ENCODE measurements at places on chromosomes 5 and 9.

- no peak for DNase-seq
These were observed 100.9 kb downstream of the GABBR2 start for GRCh38 chr9:98607787-98608186.

- DNase-seq, result no peak
These were observed 130.4 kb upstream of the RAI14 start for GRCh38 chr5:34525761-34526160.

DNA sequence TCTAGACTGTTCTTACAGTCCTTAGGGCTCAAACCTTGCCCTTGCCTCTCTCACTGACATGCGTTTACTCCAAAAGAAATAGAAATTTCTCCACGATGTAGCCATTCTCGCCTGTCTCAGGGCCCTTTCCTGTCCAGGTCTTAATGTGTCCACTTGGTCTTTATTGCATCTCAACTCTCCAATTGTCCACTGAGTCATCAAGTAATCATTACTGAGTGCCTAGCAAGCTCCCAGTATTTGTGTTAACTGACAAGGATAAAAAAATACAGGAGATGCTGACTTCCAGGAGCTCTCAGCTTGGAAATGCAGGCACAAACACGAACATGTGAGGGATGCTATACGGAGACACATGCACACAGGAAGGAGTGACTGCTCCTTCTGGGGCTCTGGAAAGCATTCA lies 147.3 kb downstream of the ARSB start:
- DNase-seq, result no peak

DNA sequence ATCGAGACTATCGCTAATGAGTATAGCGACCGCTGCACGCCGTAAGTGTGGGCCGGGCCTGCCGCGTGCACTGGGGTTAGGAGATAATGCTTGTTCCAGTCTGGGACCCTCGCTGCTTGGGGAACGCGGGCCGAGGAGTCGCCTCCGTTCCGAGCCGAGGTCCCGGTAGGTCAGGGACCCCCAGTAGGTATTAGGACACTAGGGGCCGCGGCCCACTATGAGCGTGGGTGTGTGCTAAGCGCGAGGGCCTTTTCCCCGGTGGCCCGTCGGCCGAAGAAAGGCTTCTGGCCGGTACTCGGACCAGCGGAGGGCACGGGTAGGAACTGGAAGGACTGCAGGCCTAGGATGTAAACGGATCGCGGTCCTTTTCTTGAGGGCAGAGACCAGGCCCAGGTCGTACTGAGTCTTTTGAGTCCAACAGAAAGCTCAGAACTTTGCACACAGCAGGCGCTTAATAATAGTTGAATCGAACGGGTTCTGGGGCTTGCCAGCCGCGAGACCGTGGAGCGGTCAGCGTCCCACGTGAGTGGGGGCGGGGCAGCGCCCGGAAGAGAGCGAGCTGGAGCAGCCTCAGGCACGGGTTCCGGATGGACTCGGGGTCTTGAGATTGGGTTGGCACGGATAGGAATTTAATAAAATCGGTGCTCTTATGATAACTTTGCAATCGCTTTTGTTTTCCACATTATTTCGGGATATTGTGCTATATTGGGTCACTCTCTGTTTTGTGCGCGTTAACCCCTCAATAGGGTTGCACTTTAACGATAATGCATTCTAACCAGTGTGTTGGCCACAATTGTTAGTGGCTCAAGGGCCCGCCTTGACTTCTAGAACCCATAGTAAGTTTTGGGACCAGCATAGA lies 733 bp downstream of the HSPA4 start:
- DNase-seq, result peak; percentile 52

DNA sequence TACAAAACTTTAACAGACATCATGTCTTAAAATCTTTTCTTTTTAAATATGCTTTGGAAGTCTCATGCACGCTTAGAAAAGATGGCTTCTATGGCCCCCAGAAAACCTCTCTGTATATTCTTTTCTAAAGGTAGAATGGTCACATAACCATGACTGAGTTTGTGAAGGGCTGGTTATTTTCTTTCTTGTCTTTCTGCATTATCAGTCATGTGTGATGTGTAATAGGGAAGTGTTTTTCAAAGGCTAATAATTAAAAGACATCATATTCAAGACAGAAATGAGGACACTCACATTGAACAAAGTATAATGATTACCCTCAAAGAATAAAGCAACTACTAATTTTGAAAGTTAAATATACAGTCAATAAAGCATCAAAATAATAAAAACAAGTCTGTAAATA lies 253.4 kb downstream of the TRPM3 start:
- no peak for DNase-seq

GRCh38 chr5:73820326-73820725 lies 194.3 kb downstream of the ARHGEF28 start:
- DNase-seq, result no peak

DNA sequence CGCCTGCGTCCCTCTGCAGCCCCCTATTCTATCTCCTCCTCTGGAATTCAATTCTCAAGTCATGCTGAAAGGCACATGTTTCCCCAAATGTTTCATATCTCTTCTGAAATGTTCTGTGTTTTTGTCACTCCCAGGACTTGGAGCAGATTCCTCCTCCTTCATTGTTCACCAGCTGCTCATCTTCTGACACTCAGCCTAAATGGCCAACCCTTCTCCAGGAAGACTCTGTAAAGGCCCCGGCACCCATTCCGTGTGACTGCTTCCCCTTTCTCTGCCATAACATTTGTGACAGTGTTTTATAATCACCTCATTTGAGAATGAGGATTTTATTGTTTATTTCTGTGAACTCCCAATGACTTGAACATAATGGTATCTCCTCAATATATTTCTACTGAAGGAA lies 170.8 kb upstream of the ADAMTS16 start:
- no peak for DNase-seq

DNA sequence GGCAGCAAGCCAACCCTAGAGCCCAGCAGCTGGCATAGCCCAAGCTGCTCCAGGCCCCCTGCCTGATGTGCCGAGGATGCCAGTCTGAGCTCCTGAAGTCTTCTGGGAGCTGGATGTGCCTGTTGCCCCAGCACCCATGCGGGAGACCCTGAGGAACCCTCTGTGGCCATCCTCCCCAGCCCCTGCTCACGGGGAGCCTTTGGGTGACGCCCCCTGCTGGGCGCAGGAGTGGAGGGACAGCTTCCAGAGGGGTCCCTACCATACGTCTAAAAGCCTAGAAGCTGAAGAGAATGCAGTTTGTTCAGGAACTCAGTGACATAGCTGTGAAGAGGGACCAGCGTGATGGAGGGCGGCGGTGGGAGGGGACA lies 33.1 kb upstream of the MVB12B start:
- no peak for DNase-seq

- DNase-seq, result no peak
These were observed 127.9 kb downstream of the EFNA5 start for GRCh38 chr5:107542831-107543231.

GRCh38 chr9:35840881-35841644 lies 12.0 kb downstream of the TMEM8B start:
- no peak for DNase-seq

DNA sequence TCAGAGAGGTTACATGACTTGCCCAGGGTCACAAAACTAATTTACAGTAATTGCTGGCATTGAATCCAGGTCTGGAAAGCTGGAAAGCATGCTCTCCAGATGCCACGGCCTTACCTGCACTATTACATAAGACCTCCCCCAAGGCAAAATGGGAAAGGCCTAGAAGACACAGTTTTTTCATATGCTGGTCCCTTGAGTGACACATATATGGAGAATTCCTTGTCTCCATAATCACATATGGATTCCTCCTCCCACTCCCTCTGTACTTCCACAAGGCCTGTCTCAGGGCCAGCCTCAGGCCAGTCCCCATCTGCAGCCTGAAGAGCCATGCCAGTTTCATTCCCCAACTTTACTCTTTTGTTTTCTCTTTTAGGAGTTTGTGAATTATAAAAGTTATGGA lies 28.6 kb upstream of the MEIKIN start:
- DNase-seq, result no peak

- DNase-seq, result no peak
These were observed 677.5 kb upstream of the ST8SIA4 start for GRCh38 chr5:101580591-101580990.

GRCh38 chr5:41364346-41364745 lies 146.1 kb downstream of the PLCXD3 start:
- DNase-seq, result no peak

GRCh38 chr5:95876782-95877181 lies 54.3 kb upstream of the GLRX start:
- no peak for DNase-seq

GRCh38 chr5:170747357-170747756 lies 36.2 kb upstream of the GABRP start:
- no peak for DNase-seq

GRCh38 chr5:118619823-118620222 lies 368.5 kb downstream of the DTWD2 start:
- no peak for DNase-seq

- no peak for DNase-seq
These were observed 107.1 kb downstream of the PALM2AKAP2 start for GRCh38 chr9:109887079-109887478.

DNA sequence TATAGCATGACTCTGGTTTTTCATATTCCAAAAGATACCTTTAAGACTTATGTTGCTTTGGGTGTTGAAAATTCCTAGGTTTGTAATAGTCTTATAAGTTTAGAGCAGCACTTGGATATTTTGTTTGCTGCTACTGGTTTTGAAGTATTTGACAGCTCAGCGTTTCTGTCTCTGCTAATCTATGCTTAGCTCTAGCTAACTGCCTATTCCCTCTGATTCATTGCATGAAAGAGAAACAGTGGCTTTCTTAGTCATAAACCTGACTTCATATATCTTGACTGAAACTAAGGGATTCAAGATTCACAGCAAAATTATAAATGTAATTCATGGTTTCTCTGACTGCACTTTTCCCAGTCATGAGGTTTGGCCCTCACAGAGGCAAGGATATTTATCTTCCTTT lies 35.6 kb upstream of the ANXA1 start:
- DNase-seq, result no peak

DNA sequence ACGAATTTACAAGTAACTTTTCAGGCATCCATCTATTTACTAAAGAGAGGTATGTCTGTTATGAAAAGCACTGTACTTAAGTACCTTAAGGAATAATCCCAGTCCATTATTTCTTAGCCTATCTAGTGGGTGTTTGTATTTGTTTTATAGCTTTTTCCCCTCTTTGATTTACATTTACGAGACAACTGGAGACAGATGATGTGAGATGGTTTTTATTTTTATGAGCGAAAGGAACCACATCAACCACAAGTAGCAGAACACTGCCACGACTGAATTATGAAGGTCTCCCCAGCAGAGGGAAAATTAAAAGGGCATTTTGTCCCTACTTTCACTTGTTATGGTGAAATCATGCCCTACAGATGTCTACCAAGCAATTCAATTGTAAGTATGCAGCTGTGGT lies 357.8 kb downstream of the NFIB start:
- no peak for DNase-seq

GRCh38 chr5:122141751-122142150 lies 12.4 kb downstream of the ZNF474 start:
- no peak for DNase-seq

DNA sequence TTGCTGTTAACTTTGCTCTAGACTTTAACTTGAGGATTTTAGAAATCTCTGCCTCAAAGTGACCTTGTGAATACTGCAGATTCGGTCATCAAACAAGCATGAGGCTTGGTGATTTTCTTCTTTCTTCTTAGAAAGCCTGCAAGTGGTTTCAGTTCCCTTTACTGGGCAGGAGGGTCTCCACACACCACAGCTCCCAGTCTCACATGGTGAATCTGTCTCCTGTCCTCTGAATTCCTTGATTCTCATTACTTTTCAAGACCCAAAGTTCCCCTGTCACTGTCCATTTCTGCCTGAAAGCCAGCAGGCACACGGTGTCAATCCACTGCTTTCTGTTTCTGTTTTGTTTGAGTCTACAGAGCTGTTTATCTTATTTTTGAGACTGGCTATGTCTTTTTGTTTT lies 14.1 kb downstream of the HSPB3 start:
- no peak for DNase-seq

DNA sequence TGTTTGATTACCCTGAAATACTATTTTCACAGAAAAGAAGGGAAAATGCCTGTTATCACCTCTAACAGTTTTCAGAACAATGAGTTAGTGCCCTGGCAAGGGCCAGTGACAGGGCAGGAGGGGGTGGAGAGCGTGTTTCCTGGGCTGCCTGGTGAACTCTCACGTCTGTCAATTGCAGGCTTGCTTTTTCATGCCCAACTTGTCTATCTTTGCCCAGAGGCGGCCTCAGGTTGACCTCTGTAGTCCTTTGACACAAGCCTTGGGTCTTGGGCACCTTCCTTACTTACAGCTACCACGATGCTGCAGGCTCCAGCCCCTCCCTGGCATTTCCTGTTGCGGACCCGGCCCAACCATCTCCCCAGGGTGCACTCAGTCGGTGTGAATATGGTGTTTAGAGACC lies 2.2 kb upstream of the CEL start:
- no peak for DNase-seq

GRCh38 chr5:79561525-79561893 lies 47.6 kb upstream of the HOMER1 start:
- no peak for DNase-seq

DNA sequence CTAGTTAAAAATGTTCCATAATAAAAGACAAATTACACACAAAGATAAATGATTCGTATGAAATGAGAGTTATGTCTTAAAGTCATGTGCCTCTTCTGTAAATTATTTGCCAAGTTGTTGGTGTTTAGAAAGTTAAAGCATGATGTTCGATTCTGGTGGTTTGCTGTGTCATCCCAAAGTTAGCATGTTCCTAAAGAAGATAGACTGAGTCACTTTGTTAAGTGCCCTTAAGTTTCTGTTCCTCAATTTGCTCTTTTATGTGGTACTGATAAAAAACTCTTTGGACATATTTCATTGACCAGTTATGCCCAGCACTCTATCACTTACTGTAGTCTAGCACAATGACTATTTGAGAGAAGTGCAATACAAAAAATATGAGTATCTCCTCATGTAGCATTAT lies 366.9 kb upstream of the ZNF608 start:
- no peak for DNase-seq

DNA sequence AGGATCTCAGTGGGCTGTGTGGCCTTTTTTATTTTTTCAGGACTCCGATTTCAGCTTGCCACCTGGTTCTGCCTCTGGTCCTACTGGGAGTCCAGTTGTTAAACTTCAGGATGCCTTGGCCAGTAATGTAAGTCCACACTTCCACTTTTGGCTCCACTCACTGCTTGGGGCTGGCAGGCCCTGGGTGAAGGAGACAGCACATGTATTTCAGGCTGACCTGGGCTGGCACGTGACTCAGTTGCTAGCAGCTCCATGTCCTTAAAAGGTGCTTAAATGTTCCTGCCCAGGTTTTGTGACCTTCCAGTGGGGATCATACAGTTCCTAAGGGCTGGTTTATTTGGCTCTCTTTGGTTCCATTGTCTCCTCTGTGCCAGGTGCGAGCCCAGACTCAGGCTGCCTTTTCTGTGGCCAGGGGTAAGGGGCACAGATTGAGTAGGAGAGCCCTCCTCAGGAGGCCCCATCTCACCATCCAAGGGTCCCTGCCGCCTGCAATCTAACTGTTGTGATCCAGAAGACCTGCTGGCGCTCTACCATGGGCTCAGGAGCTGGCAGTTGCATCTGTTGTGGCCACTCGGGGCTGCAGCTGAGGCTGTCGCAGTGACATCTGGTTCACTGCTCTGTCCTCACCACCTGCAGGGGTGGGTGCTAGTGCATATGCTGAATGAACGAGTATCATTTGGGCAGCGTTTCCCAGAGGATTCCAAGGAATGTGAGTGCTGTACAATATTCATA lies 19.2 kb upstream of the POMT1 start:
- no peak for DNase-seq
